ENCODE measurements at places on chromosomes 12 and 14.

GRCh38 chr14:104805941-104806624 is 5.2 kb downstream of the ZBTB42 start:
- no peak for DNase-seq

- no peak for DNase-seq
Measured at GRCh38 chr14:56709201-56709600, 101.1 kb downstream of the OTX2 start.

- DNase-seq, result no peak
Measured at GRCh38 chr12:102920271-102920670, 3.2 kb upstream of the PAH start.

DNA sequence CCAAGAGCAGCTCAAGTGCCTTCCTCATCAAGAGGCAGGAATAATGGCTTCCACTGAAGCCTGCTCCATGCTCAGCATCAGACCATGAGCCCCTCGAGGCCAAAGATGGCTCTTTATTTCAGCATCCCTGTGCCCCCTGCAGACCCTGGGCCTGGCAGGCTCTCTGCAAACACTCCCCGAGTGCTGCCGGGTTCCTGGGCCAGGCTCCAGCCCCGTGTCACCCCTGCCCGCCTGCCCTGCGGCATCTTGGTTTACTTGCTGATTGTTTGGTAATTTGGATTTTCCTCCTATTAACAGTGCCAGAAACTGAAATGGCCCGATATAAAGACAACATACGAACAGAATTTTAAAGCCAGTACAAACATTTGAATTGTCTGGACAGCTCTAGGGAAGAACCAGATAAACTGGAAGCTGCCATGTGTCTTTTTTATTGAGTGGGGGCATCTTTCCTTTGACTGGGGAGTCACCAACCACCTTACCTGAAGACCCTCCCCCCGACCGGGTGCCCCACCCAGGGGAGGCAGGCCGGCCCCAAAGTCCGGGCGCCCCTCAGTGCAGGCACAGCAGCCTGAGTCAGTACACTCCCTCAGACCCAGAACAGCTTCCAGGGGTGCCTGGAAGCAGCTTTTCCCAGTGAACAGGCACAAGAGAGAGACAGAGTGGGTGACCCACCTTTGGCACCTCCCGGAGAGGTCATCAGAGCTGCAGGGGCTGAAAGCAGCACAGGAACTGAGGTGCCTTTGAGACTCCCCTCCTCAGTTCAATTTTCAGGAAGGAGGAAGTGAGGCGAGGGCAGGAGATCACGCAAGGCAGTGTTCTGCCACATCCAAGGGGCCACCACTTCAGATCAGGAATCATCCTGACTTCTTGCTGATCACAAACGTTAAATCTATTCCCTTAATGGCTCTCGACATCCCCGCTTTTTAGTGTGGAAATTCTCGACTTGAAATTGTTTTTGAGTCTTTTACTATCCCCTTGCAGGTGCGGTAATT is 30.6 kb downstream of the ITPK1 start:
- no peak for DNase-seq

DNA sequence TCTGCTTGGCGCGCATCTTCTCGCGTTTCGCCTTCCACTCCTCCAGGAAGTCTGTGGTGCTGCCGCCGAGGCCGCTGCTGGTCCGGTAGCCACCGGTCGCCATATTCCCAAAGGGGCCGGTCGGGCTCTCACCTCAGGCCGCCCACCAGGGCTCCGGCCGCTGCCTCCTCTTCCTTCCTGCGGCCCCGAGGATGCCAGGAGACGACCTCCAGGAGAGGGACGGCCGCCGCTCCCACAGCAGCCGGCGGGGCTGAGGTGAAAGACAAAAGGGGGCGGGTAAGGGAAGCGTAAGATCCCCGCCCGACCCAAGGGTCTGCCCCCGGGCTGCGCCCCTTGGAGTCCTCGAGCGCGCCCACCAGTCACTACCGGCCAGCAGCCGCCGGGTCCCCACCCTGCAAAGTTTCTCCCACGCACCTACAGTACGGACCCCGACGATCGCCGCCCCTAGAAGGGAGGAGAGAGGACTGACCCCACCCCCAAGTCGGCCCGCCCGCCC is 574 bp downstream of the PAWR start:
- no peak for DNase-seq

- no peak for DNase-seq
Measured at GRCh38 chr12:32047357-32048212, 59.1 kb upstream of the BICD1 start.

DNA sequence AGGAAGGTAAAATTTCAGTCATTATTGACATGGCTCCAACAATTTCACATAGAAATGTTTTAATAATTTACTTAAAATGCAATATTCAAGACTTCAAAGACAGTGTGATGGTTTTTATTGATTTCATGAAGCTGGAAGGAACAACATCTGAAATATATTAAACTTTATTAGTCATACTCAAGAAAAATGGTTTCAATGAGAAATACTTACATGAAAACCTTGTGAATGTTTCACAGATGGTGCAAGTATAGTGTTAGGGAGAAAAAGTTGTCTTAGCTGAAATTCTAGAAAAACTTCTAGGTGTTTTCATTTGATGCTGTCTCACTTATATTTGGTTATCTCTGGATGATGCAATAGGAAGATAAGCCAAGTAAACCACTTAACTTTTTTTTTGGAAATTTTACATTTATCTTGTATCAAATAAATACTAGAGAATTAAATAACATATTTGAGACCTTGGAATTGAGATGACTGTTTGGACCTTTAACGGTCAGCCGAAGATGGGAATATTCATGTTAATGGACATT is 65.5 kb downstream of the PELI2 start:
- DNase-seq, result no peak

- no peak for DNase-seq
Measured at GRCh38 chr14:20799456-20799891, 3.2 kb downstream of the RNASE1 start.

GRCh38 chr12:110743571-110744093 is 941 bp upstream of the PPP1CC start:
- DNase-seq, result no peak

DNA sequence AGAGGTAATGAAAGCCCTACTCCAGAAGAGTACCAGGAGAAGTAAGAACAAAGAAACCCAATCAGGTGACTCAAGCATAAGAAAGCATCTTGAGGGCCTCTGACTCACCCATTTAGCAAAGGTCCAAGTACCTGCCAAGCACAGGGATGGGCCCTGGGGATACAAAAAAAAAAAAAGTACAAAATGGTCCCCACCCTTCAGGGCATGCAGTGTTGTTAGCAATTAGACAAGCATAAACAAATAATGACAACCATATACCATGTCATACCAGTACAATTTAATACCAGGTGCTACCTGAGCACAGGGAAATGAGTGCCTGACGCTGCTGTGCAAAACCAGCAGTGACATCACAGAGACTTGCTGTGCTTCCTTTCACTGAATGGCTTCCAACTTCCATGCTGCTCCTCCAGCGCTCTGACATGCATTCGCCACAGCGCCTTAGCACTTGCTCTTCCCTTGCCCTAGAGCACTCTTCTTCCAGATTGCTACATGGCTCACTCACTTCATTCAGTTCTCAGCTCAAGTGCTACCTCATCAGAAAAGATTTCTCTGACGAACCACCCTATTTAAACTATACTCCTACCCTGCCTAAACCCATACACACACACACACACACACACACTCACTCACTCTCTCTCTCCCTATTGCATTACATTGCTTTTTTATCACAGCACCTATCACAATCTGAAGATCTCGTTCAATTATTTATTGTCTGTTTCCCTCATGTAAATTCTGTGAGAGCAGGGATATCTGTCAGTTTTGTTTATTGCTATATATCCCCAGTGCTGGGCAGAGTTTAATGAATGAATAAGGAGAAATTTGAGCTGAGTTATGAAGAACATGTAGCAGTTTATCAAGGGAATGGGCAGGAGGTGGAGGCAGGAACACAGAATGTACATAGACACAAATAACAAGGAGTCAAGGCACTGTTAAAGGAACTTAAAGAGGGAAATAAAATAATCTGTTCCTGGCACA is 12.9 kb upstream of the EPS8 start:
- DNase-seq, result no peak

GRCh38 chr12:27580561-27581330 is 56.7 kb downstream of the PPFIBP1 start:
- DNase-seq, result no peak

GRCh38 chr12:68358532-68359485 is 26.6 kb upstream of the MDM1 start:
- no peak for DNase-seq

GRCh38 chr14:21454843-21455544 is 929 bp downstream of the CHD8 start:
- DNase-seq, result no peak

DNA sequence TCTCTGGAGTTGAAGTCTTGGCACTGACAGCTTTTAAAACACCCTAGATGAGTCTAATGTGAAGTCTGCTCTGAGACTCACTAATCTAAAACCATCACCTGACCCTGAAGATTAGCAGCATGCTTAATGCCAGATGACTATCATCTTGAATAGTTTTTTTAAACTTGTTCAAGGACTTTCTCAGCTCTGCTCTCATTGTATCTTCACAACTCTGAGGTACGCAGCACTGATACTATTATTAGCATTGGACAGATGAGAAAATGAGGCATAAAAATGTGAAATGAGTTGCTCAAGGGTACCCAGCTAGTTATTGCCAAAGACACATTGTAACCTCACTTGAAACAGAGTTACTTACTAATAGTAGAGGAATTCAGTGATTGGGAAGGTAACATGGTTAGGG is 4.8 kb downstream of the SLC38A1 start:
- no peak for DNase-seq

GRCh38 chr12:42180990-42181596 is 36.4 kb upstream of the GXYLT1 start:
- DNase-seq, result no peak

DNA sequence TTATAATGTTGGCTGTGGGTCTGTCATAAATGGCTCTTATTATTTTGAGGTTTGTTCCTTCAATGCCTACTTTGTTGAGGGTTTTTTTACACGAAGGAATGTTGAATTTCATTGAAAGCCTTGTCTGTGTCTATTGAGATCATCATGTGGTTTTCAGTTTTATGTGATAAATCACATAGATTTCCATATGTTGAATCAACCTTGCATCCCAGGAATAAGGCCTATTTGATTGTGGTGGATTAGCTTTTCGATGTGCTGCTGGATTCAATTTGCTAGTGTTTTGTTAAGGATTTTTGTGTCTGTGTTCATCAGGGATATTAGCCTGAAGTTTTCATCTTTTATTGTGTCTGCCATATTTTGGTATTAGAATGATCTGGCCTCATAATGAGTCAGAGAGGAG is 27.6 kb downstream of the SLC2A13 start:
- DNase-seq, result no peak

- DNase-seq, result no peak
Measured at GRCh38 chr12:73991138-73991537, 546.5 kb upstream of the ATXN7L3B start.

DNA sequence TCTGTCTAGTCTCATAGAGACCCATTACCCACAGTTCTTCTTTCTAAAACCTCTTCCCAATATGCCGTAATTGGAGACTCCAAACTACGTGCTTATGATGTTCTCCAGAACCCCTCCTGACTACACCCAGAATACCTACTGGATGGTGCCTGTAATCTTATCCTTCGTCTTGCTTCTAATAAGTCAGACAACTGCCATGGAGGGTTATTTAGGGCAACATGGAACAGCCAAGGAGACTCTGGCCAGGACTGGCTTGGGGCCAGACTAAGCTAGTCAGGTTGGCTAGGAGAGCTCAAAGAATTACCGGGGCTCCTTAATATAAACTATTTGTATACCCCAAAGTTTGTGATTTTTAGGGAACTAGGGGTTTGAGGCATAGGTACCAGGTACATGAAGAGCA is 6.8 kb downstream of the PFKM start:
- DNase-seq, result no peak

DNA sequence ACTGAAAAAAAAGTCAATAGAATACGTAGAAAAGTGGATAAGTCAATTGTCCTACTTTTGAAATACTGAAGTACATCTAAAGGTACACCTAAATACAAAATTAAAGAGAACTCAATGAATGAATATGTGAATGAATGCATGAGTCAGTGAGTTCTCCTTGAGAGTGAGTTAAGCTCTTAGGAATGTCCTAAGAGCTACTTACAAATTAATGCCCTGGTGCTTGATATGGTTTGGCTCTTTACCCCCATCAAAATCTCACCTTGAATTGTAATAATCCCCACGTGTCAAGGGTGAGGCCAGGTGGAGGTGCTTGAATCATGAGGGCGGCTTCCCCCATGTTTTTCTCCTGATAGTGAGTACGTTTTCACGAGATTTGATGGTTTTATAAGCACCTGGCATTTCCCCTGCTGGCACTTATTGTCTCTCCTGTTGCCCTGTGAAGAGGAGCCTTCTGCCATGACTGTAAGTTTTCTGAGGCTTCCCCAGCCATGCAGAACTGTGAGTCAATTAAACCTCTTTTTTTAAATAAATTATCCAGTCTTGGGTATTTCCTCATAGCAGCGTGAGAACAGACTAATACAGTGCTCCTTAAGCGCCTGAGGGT is 192.2 kb upstream of the ARHGAP5 start:
- DNase-seq, result no peak

DNA sequence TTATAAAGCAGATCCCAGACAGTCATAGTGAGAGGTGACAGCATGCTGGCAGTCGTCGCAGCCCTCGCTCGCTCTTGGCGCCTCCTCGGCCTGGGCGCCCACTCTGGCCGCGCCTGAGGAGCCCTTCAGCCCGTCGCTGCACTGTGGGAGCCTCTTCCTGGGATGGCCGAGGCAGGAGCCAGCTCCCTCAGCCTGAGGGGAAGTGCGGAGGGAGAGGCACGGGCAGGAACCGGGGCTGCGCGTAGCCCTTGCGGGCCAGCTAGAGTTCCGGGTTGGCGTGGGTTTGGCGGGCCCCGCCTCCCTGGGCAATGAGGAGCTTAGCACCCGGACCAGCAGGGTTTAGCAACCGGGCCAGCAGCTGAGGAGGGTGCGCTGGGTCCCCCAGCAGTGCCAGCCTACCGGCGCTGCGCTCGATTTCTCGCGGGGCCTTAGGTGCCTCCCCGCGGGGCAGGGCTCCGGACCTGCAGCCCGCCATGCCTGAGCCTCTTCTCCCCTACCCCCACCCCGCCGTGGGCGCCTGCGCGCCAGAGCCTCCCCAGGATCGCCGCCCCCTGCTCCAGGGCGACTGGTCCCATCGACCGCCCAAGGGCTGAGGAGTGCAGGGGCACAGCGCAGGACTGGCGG is 451.2 kb upstream of the DCN start:
- DNase-seq, result no peak

GRCh38 chr12:3142386-3142785 is 65.2 kb downstream of the TSPAN9 start:
- no peak for DNase-seq

DNA sequence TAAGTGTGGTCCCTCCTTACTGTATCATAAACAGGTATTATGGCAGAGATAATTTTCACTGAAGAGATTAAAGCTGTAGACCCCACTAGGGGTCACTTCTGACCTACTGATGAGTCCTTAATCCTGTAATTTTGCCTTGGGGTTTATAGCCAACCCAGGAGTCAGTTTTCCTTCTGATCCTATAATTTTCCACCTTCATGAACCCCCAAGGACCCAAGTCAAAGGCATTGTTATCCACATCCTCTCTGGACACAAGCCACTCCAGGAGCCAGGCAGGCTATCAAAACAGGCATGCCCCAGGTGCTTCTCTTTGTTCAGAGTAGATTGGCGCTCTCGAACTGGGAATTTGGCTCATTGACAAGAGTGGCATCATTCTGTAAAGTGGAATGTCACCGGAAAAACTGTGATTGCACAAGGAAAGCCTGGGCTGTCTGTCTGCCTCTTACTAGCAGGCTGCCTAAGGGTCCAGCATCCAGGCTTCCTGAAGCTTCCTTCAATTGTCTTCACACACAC is 1523.2 kb upstream of the FLRT2 start:
- no peak for DNase-seq
